ENCODE measurements at places on chromosomes 13 and 19.
A peak's percentile ranks its signal among the peaks of the same experiment; 100 is the strongest.

GRCh38 chr19:3413796-3414327 lies 47.5 kb downstream of the NFIC start:
- DNase-seq = no peak

DNA sequence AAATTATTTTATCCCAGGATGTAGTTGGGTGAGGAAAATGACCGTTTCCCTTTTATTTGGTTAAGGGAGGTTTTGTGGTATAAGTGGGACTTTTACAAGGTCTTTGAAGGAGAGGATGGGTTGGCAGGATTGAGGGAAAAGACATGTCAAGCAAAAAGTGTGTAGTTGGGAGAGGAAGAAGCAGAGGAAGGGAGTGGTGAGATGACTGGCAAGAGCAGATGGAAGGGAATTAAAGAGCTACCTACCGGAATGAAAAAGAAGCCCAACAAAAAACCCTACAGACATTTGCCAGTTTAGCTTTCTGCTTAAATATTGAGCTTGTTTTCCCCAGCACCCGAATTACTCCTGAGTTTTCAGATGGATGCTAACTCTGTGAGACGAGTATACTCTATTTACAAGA lies 19.6 kb downstream of the FRY start:
- DNase-seq = no peak

DNA sequence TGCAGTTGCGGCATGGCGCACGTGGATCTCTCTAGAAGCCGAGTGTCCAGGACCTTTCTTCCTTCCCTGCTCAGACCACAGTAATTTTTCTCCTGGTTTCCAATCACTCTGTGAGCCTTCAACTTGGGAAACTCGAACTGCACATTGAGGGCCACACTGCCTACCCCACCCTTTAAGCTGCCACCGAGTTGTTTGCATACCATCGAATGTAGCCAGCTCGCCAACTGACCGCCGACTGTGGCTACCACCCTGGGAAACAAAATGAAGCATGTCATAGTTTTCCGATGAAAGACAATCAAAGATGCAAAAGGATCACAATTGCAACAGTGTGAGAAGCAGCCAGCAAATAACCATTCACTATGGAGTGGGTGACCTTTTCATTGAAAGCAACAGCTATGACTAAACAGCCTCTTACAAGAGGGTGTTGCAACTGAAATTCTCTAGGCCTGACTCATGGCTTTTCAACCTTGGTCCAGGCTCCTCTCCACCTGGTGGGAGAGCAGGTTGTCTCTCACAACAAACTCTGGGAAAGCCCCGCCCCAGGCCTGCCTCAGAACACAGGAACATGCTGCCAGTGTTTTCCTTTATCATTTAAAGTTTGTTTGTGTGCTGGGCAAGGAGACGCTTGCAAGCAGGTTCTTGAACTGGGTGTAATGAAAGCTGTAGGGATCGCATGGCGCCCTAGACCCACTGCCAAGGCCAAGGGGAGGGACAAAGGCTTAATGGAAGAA lies 141.7 kb upstream of the SERP2 start:
- peak; percentile 95 for DNase-seq

DNA sequence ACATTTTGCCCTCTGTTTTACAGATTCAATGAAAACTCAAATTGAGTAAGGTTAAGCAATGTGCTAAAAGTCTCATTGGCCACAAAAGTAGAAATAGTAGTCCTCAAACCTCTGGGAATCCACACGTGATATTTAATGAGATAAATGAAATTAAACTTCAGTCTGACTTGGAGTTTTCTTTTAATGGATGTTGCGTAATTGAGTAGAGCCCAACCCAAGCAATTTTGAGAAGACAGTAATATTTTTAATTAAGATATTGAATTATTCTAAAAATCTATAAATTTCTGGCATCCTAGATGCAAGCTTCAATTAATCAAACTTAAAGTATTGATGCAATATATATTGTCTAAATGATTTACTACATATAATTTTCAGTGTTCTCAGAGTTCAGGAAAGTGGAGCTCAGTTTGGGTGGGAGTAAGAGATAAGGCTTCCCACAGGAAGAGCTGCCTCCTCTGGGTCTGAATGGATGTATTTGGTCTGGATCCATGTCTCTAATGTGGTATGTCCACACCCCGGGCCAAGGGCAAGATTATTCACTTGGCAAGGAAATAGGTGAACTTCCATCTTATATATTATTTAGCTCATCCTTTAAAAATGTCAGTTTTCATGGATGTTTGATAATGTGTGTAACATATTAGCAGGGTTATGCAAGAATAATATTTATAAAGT lies 6.9 kb downstream of the MBNL2 start:
- DNase-seq = no peak

GRCh38 chr13:113145496-113145895 lies 13.0 kb upstream of the PROZ start:
- no peak for DNase-seq

DNA sequence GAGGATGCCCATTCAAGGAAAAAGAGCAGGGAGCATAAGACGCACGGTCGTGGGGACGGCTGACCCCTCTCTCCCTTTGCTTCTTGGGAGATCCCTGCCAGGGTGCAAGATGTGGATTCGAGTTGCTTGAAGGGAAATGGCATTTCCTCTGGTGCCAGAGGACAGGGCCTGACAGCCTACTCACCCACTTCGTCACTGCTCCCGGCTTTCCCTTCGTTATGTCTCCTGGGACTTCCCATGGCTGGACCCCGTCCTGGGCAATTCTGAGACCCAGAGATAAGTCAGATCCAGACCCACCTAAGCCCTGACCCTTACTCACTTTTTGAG lies 1.2 kb downstream of the TBC1D17 start:
- DNase-seq = no peak

DNA sequence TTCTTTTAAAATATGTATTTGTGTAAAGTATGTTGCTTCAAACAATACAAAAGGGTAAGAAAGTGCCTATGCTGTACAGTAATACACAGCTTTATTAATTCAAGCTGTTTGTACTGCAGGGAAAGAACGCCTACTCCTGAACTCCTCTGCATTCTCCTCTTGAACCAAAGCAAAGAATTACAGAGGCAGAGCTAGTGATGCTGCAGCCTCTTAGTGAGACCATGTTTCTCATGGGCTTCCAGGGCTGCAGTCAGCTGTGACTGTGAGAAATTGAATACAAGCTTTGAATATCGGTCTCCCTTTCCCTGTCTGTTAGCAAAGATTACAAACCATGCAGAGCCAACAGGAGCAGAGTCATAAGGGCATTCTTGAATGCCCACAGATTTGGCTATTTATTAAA lies 248.5 kb downstream of the SLITRK1 start:
- DNase-seq = no peak

- no peak for DNase-seq
These were observed 11.3 kb downstream of the NACC1 start for GRCh38 chr19:13129384-13129783.

DNA sequence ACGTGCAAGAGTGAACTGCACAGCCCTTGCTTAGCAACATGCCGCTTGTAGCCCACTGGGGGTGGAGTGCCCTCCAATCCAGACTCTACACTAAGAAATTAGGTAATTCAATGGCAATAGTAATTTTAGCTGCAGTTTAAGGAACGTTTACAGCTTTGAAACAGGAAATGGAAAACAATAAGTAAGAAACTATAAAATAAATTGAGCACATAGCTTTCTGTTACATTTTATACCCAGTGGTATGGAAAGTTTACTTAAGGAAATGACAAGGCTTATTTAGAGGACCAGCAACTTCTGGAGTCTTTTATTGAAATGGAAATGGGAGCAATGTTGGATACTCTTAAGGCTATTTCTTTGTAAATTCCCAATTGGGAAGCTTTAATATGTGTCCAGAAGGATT lies 373.2 kb downstream of the KCNRG start:
- no peak for DNase-seq

- no peak for DNase-seq
These were observed 84.0 kb upstream of the TDRD3 start for GRCh38 chr13:60312851-60313505.

- DNase-seq = no peak
These were observed 10.6 kb downstream of the NANOS3 start for GRCh38 chr19:13887517-13887916.

DNA sequence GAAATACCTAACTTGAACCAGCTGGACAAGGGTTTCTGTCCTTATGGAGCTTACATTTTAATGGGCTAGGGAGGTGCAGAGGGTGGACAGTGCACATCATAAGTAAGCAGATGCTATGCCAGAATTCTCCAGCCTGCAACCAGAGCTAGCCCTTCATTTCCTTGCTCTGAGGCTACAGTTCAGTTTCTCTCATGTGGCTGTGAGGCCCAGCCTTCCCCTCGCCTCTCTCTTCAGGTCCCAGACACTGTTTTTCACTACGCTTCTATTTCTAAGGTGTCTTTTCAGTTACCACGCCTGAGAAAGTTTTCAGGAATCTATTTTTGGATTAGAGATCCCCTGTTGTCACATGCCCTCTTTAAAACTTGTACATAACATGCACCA lies 141.9 kb downstream of the PCCA start:
- DNase-seq = no peak

GRCh38 chr13:94622344-94622743 lies 20.7 kb downstream of the GPR180 start:
- DNase-seq = no peak

- DNase-seq = no peak
These were observed 126.2 kb downstream of the LMO7 start for GRCh38 chr13:75762076-75762937.

DNA sequence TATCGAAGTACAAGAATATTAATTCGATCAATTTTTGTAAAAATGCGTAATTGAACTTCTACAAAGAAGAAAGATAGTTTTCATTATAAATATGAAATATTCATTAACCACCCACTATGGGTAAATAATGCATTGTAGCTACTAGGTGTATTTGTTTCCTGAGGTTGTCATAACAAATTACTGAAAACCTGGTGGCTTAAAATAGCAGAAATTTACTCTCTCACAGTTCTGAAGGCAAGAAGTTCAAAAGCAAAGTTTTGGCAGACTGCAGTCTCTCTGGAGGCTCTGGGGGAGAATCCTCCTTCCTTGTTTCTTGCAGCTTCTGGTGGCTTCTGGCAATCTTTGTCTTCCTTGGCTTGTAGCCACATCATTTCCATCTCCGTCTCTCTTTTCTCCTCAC lies 99.2 kb upstream of the MIR17HG start:
- no peak for DNase-seq

- no peak for DNase-seq
These were observed 685 bp upstream of the SUPT5H start for GRCh38 chr19:39444598-39445195.

DNA sequence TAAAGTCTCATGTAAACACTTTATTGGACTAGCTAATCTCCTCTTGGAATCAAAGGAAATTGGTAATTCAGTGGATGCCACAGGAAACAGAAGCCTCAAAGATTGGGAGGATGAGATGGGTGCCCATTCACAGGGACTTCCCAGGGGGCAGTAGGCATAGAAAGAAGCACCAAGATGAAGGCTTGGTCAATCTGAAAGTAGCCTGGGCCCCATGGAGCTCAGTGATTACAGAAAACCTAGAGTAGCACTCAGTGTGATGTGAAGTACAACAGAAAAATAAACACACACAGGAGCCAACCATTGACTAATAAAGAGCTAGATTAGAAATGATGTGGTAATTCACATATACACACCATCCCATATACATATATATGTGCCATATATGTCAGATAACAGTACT lies 560.6 kb downstream of the TBC1D4 start:
- no peak for DNase-seq

Measured in RWPE2 (cell line).